Stimulated activated CD4-positive, alpha-beta T cell treated with anti-CD3 and anti-CD28 coated beads, Interleukin-2, amount 100 ng/mL, for 48 hours (primary cell): ENCODE measurements at places on chromosomes 11 and 22.

DNA sequence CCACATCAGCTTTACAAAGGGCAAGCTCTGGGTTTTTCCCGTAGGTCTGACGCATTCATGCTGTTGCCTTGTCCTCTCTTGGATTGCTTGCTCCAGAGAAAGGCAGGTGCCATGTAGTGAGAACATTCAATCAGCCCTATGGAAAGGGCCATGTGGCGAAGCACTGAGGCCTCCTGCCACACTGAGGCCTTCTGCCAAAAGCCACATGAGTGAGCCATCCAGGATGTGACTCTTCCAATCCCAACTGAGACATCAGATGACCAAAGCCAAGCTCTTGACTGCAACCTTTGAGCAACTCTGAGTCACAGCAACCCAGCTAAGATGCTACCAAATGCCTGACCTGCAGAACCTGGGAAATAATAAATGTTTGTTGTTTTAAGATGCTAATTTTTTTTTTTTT is 9.0 kb upstream of the PANX3 start:
- DNase-seq = no peak

GRCh38 chr11:130979386-130979972 is 63.2 kb upstream of the SNX19 start:
- DNase-seq = no peak

GRCh38 chr11:94740083-94741021 is 27.8 kb upstream of the AMOTL1 start:
- DNase-seq = no peak

- DNase-seq = no peak
Measured at GRCh38 chr22:36746375-36746970, 29.4 kb downstream of the IFT27 start.

DNA sequence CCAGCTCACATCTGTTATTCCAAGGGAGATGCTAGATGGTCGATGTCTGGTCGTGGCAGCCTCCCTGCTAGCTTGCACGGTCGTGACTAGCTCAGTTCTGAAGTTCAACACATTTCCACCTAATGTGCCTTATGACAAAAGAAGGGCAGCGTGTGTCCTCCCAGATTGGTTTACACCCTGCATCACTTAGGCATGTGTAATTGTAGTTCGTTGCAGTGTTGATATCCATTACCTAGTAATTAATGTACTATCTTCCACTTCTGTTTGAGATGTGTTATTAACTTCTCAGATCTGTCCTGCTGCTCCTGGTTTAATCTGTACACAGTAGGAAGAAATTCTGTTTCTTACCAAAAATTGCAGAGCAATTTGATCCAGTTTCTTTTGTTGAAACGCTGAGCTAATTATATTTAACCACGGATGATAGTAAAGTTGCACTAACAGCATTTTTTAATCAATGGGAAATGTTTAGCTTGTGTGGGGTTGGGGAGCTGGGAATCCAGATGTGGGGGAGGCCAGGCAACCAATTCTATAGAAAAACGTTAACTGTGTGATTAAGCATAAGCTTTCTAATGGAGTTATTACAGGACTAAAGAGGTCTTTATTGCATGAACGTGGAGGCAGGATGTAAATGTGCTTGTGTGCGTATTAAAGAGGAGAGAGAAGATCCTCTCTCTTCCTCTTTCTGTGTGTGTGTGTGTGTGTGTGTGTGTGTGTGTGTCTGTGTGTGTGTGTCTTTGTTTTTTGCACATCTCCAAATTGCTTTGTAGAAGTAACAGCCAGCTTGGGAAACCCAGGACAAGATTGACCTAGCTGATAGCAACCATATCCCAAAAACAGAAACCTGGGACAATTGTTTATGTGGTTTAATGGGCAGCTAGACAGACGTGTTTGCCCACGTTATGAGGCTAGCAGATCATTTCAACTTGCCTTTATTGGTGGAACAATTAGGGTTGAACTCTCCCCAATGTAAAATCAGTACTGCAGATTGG is 145.7 kb upstream of the TTC12 start:
- no peak for DNase-seq
